ENCODE measurements at places on chromosomes 3 and 15. TPM values are rescaled to one million over a fixed set of nuclear protein-coding genes. Genes with fewer than 3 reads are reported as not detected.

DNA sequence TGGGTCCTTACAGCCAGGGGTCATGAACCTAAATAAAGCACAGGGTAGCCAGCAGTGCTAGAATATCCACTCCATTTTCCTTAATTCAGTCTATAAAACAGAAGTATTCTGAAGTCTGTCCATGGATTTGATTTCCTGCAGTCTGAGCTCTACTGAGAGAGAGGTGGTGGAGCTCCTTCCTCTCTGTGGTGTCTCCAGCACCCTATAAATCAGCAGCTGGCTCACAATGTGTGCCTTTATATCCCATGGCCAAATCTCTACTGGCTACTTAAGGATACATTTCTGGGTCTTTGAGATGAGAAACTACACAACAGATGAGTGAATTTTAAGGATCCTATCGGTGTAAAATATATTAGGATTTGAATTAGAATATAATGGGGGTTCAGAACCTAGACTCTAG, 339.9 kb upstream of the RBMS3 start:
- ATAC-seq: no peak

- no peak for ATAC-seq
These were observed 181.0 kb upstream of the CBLB start for GRCh38 chr3:106049821-106050220.

- no peak for ATAC-seq
These were observed 17.9 kb downstream of the PAK6 start for GRCh38 chr15:40256638-40257235.

- no peak for ATAC-seq
These were observed 45.7 kb upstream of the SKOR1 start for GRCh38 chr15:67779549-67780111.

DNA sequence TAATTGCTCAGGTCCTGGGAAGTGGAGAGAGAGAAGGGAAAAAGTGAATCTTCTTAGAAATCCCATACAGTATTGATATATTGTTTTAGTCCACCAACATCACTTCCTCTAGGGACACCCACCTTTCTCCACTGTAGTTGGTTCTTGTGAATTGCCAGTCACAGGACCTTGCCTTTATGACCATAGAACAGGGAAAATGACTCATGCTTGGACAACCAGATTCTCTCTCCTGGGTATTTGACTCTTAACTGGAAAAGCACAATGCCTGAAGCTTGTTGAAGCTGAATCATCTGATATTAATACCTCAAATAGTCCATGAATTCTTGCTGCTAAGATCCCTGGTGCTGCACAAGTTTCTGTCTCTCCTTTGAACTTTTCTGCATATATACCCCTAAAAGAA, 32.5 kb upstream of the DCLK3 start:
- no peak for ATAC-seq

DNA sequence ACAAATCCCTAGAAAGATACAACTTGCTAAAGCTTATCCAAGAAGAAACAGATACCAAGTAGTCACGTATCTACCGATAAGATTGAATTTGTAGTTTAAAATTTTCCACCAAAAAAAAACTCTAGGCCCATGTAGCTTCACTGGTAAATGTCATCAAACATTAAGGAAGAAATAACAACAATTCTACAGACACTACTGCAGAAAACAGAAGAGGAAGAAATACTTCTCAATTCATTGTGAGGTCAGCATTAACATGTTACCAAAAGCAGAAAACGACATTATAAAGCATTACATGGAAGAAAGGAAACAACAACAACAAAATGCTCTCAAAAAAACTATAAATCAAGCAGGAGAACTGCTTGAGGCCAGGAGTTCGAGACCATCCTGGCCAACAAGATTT, 27.5 kb upstream of the TM4SF19 start:
- ATAC-seq: no peak

GRCh38 chr15:98799461-98800390, 151.4 kb downstream of the IGF1R start:
- no peak for ATAC-seq

DNA sequence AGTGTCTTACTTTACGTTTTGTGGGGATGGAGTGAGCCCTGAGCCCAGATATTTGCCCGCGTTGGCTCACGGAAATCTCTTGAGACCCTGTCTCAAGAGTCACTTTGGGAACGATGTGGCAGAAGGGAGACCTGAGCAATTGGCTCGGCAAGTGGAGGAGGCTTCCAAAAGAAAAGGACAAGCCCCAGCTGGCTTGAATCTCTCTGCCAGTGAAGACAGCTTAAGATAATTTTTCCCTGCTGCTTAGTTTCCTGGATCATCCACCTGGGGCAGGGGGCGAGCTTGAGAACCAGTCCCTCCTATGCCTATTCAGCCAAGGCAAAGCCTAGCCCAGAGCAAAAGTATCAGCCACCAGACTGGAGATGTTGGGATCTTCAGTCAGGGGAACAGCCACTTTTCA, 708 bp downstream of the SEC22A start:
- ATAC-seq: no peak

DNA sequence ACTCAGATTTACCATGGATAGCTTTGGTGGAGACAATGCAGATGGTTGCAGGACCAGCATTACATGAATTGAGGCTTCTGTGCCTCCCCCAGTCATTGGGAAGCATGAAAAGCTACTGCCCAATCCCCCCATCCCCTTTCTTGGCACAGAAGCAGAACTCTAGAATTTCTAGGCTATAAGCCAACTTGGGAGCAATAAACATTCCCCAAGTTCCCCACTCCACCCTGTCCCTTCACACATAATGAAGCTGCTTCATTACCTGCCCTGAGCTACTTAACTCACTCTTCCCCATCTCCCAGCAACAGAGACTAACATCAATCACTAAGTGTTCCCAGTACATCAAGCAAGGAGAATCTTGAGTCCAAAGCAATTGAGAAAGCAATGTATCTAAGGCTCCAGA, 164.5 kb downstream of the RORA start:
- ATAC-seq: no peak

- peak; percentile 46 for ATAC-seq
These were observed 9.5 kb downstream of the ISL2 start for GRCh38 chr15:76345880-76346668.

DNA sequence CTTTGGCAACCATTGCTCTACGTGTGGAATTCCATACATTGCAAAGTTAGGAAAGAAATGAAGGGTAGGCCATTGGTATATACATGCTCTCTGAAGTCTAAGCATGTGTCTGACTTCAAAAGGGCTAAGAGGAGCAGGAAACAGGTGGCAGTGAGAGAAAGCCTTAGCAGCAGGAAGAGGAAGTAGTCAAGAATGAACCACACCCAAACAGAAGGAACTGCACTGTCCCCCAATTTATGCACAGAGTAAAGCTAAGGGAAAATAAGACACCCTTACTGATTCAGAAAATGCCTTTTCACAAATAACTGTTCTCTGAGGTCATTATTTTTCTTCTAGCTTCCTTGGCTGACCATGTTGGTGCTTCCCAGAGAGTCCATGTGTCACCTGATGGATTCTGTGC, 575.4 kb downstream of the NTRK3 start:
- no peak for ATAC-seq

- no peak for ATAC-seq
These were observed 43.1 kb downstream of the COL8A1 start for GRCh38 chr3:99681512-99681911.

- ATAC-seq: no peak
These were observed 1.9 kb upstream of the EID1 start for GRCh38 chr15:48876057-48876456.

DNA sequence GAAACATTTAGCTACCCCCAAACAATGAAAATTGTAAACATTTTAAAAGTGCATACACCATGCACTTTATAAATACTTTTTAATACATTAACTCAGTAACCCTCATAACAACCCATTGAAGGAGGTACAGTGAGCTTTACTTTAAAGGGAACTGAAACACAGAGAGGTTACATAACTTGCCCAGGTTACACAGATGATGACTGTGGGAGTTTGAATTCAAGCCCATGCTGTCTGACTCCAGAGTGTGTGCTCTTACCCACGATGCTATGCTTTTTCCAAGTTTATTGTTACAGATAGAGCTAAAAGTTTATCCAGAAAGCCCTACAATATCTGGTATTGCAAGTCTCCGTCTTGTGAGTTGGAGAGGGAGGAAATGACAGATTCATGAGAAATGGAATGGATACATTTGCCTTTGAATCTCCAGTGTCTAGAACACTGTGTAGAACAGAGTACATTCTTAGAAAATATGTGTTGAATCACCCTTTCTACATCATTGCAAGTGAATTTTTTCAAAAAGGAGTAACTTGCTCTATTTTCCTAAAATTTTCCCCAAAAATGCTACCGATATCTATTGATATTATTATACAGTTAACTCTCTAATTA, 428.3 kb downstream of the NAALADL2 start:
- ATAC-seq: no peak

DNA sequence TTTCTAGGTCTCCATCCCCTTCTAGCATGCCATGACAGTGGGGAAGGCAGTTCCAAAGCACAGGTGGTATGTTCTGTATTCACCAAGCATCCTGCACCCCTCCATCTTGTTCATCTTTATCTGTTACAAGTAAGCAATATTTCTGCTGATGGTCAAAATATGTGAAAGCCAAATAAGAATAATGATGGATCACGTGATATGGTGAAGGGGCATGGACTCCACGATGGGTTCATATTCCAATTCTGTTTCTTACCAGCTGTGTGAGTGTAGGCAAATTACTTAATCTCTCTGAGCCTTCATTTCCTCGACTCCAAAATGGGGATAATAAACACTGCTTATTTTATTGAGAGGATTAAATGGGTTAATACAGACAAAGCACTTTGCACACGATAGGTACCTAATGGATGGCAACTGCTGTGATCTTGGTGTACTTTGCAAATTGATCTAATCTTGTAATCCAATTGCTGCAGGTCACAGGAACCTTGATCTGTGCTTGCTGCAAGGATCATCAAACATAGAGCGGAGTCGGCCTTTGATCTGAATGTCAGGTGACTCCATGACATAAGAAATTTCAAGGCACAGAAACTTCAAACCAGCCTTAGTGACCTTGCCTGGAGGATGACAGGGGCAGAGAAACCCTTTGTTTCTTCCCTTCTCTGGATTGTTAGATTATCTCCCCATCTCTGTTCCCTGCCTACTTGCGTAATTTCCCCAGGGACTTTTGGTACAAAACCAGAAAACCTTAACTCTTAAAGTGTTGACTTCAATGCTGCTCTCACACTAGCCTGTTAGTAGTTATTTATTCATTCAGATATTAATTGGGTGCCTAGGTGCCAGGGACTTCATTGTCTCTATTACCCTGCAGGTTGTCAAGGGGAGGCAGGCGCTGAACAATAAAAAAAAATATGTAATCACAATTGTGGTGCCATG, 25.8 kb downstream of the SIAH2 start:
- no peak for ATAC-seq

- ATAC-seq: no peak
These were observed 620.7 kb downstream of the NAALADL2 start for GRCh38 chr3:175479800-175480199.

- no peak for ATAC-seq
These were observed 468.0 kb upstream of the IL12A start for GRCh38 chr3:159520638-159521037.

DNA sequence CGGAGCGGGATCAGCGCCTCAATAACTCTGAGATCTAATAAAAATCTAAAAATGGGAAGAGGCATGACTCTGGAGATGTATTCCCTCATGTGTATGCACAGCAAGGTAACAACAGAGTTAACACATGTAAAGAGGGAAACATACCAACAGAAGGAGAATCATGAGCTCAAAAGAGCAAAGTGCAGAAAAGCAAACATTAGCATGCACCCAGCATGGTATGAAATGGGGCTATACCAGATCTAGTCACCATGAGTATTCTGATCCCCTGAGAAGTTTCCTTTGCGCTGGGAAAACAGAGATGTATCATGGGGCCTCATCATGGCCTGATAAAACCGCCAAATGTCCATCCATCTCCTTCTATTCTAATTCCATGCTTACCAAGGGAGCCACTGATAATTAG, 129.1 kb downstream of the GLDN start:
- ATAC-seq: no peak

- no peak for ATAC-seq
These were observed 9.2 kb upstream of the WDR49 start for GRCh38 chr3:167662919-167663400.

GRCh38 chr3:102265720-102266119, 169.1 kb upstream of the ZPLD1 start:
- ATAC-seq: no peak

Gene CCDC14
- 40.5 TPM for total RNA-seq

Gene NME9
- total RNA-seq: 0.47 TPM

Gene CLDN11
- 1.4 TPM for total RNA-seq

Gene SERPINI2
- not detected for total RNA-seq

Gene EAF2
- 2.2 TPM for total RNA-seq

Gene TNNC1
- 4.6 TPM for total RNA-seq

Gene UBA3
- 67.6 TPM for total RNA-seq

Gene FOXP1
- total RNA-seq: 186 TPM

Gene STX19
- not detected for total RNA-seq

Gene GREM1
- 64.8 TPM for total RNA-seq

Gene AGTR1
- total RNA-seq: 32.4 TPM

Gene ZBTB20
- total RNA-seq: 113 TPM

Gene TFDP2
- total RNA-seq: 139 TPM

Gene LSG1
- 23.0 TPM for total RNA-seq

Gene NOX5
- 0.54 TPM for total RNA-seq

Gene CAMK1
- total RNA-seq: 81.3 TPM

Data from gastroesophageal sphincter (tissue), 4 donors.